Left lung (tissue), 14 donors: ENCODE measurements at places on chromosomes 13 and 19. TPM values are rescaled to one million over a fixed set of nuclear protein-coding genes. Genes with fewer than 3 reads are reported as not detected.

GRCh38 chr13:62643799-62644524 is 1228.3 kb upstream of the PCDH20 start:
- H3K27ac ChIP-seq, result no peak overlapping the region
- H3K36me3 ChIP-seq, result no peaks in the 10 kb centered on the region
- H3K27me3 ChIP-seq, result no peaks in the 10 kb centered on the region
- no peak for DNase-seq

GRCh38 chr19:58407658-58408151 is 744 bp upstream of the ZNF584 start:
- H3K36me3 ChIP-seq, result no peaks in the 10 kb centered on the region
- DNase-seq, result no peak
- peak overlapping the region; percentile 92 for H3K4me3 ChIP-seq
- H3K4me1 ChIP-seq, result peaks cover 8% of the 10 kb centered on the region
- no peaks in the 10 kb centered on the region for H3K27me3 ChIP-seq
- H3K27ac ChIP-seq, result peak overlapping the region; percentile 89

- no peak for DNase-seq
- H3K27ac ChIP-seq, result peak overlapping the region; percentile 83
- peaks cover 4% of the 10 kb centered on the region for H3K36me3 ChIP-seq
- no peaks in the 10 kb centered on the region for H3K27me3 ChIP-seq
- no peak overlapping the region for H3K4me3 ChIP-seq
Measured at GRCh38 chr19:13001502-13002165, 6.4 kb downstream of the NFIX start.

Gene PSG3
- not detected for polyA plus RNA-seq

Gene ERCC2
- 29.5 TPM for polyA plus RNA-seq
